ENCODE measurements at places on chromosomes 6 and 20. TPM values are rescaled to one million over a fixed set of nuclear protein-coding genes. Genes with fewer than 3 reads are reported as not detected.

Gene TUBB1
- total RNA-seq, result not detected

Gene NHLRC1
- 2.0 TPM for total RNA-seq

Gene PDE7B
- 20.2 TPM for total RNA-seq

Gene PGC
- not detected for total RNA-seq

Gene PDYN
- total RNA-seq, result not detected

Gene PSMB1
- 265 TPM for total RNA-seq

Gene BMP7
- total RNA-seq, result not detected

Gene ERMARD
- total RNA-seq, result 20.8 TPM

Gene TPD52L1
- total RNA-seq, result 1.3 TPM

Gene RNGTT
- 38.1 TPM for total RNA-seq

Gene TMEM14A
- total RNA-seq, result 4.8 TPM

Gene FKBP1C
- total RNA-seq, result 0.44 TPM

Gene SCAF8
- total RNA-seq, result 31.1 TPM

Gene FNDC1
- under 0.01 TPM for total RNA-seq

Gene TNXB
- total RNA-seq, result 81.8 TPM

Gene ABHD16B
- not detected for total RNA-seq

Gene SEL1L2
- total RNA-seq, result not detected

All from placental pericyte (primary cell).